ENCODE measurements at places on chromosomes 2 and 18. TPM values are rescaled to one million over a fixed set of nuclear protein-coding genes. Genes with fewer than 3 reads are reported as not detected.

MPHOSPH10 gene
- total RNA-seq: 15.3 TPM

- no peak overlapping the region for H3K4me3 ChIP-seq
- H3K27me3 ChIP-seq: no peaks in the 10 kb centered on the region
- no peaks in the 10 kb centered on the region for H3K36me3 ChIP-seq
- H3K27ac ChIP-seq: no peak overlapping the region
- DNase-seq: no peak
Measured at GRCh38 chr2:3299130-3299529, 78.5 kb downstream of the EIPR1 start.

- H3K27me3 ChIP-seq: no peaks in the 10 kb centered on the region
- no peak for DNase-seq
- no peaks in the 10 kb centered on the region for H3K4me1 ChIP-seq
- H3K27ac ChIP-seq: no peak overlapping the region
Measured at GRCh38 chr2:219737270-219737691, 109.9 kb downstream of the SLC4A3 start.

DNA sequence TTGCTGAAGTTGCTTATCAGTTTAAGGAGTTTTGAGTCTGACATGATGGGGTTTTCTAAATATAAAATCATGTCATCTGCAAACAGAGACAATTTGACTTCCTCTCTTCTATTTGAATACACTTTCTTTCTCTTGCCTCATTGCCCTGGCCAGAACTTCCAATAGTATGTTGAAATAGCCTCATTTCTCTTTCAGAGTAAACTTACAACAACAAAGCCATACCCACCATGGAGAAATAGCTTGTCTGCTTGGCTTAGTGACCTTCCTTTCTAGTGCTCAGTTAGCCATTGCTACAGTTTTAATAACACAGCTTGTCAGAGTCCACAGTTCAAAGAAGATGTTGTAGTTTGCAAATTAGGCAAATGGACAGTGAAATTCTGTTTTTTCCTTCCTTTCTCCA is 228.0 kb downstream of the ETAA1 start:
- H3K27me3 ChIP-seq: no peaks in the 10 kb centered on the region
- no peaks in the 10 kb centered on the region for H3K4me1 ChIP-seq

GRCh38 chr2:938181-939005 is 12.3 kb upstream of the SNTG2 start:
- H3K27me3 ChIP-seq: no peaks in the 10 kb centered on the region
- no peak for DNase-seq
- H3K36me3 ChIP-seq: no peaks in the 10 kb centered on the region
- no peak overlapping the region for H3K4me3 ChIP-seq
- no peaks in the 10 kb centered on the region for H3K4me1 ChIP-seq
- H3K27ac ChIP-seq: no peak overlapping the region

All from tibial nerve (tissue), 4 donors.